ENCODE measurements at places on chromosomes 11 and 22. TPM values are rescaled to one million over a fixed set of nuclear protein-coding genes. Genes with fewer than 3 reads are reported as not detected.

FJX1 gene
- total RNA-seq: 17.5 TPM

DNA sequence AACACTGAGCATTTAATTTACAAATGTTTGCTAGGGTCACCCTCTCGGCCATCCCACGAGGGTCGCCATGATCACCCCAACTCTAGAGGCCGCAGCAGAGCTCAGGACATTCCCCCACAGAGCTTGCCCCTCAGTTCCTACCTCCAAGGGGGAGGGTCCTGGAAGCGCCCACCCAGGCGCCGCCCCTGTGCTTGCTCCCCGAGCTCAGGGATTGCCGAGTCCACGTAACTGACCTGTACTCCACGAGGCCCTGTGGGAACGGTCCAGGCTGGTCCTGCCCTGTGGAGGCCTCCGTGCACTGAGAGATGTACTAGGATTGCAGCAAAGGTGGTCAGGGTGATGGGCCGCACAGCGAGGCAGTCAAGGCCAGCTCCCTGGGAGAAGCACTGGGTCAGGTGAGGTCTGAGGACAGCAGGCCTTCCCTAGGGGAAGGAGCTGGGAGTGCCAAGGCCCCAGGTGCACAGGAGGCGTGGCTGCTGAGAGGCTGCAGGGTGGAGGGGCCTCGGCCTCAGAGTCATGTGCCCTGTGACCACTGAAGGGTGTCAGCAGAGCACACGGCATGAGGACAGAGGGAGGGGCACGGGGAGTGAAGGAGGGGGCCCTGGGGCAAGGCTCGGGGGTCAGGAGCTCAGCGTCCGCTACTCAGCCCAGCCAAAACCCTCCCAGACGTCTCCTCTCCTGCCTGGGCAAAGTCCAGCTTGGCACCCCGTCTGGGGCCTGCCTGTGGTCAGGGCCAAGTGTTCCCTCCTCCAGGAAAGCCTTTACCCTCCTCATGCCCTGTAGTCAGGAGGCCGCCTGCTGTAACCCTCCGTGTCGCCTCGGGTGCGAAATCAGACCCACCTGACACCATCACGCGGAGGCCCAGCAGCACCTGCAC lies 2.4 kb upstream of the MIOX start:
- DNase-seq: no peak

DNA sequence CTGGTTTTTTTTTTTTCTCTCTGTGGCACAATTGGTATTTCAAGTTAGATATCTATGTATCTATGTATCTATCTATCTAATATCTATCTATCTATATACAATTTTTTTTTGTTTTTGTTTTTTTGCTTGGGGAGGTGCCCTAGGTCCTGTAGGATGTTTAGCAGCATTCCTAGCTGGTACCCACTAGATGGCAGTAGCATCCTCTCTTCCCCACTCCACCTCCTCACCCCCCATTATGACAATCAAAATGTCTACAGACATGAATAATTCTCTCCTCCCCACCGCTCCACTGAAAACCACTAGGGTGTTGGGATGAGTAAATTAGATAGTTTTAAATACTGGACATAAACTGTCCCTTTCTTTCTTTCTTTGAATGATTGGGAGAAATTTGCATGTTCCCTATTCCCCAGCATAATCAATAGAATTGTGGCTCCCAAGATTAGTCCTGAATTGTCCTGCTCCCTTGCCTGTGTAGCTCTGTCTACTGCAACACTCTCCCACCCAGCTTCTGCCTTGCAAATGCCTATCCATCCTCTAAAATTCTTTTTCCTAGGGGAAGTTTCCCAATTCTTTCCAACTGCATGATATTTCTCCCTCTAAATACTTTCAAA lies 1152.4 kb downstream of the LRRC4C start:
- peak; percentile 52 for DNase-seq

GRCh38 chr11:62705880-62706849 lies 1.1 kb downstream of the BSCL2 start:
- DNase-seq: peak; percentile 97

DNA sequence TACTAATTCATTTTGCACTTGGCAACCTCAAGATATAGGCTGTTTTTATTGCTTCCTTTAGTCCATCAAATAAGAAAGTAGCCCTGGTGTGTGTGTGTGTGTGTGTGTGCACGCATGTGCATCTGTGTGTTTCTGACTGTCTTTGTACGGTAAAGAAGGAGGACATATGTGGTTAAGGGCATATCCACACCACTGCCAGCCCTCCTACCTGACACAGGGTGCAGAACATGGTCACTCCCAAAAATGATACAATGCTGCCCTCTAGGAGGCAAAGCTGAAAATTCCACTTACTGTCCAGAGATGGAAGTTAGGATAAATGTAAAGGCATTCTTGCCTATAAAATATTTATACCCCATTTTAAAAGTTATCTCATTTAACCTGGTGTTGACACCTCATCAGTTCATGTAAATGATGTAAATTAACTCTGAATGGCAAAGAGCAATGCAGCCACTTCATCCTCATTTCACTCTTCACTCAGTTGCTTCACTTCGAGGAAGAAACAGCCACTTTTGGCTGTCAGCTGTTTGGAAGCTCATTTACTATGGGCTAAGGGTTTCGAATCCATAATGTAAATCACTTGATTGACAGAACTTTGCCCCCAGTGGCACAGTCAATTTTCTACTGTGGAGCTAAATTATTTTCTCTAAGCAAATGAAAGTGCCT lies 83.1 kb upstream of the MTNR1B start:
- DNase-seq: peak; percentile 82

DNA sequence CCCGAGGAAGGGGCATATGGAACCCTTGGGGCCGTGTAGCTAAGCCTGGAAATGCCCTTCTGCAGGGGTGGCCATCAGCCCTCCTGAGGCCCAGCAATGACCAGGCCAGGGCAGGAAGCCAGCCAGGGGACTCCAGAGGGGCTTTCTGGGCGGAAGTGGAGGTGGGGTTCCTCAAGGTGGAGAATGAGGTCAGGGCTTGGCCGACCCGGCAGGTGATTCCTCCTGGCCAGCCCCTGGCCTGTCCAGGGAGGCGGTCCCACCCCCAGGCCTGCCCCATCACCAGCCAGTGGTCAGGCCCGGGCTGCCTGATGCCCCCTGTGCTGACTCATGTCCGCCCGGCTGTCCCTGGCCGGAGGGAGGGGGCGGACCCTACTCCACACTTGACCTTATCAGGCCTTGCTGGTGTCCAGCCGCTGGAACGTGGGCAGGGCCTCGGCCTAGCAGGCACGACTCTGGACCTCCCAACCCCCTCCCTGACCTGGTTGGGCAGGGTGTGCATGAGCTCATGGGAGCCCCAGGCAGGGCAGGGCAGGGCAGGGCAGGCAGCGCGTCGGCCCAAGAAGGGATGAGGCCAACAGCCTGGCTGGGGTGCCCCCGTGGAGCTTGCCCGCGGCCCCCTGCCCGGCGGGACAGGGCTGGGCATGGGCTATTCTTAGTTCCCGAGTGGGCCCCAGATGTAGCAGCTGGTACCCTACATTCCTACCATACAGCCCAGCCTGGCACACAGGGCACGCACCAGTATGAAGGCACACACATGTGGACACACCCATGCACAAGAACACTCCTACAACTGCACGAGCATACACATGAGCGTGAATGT lies 35.9 kb downstream of the RPL3 start:
- DNase-seq: no peak

Data from endodermal cell (in vitro differentiated cells).